ENCODE measurements at places on chromosomes 5 and 9.

GRCh38 chr5:225334-225733 lies 7.2 kb downstream of the SDHA start:
- DNase-seq = no peak

DNA sequence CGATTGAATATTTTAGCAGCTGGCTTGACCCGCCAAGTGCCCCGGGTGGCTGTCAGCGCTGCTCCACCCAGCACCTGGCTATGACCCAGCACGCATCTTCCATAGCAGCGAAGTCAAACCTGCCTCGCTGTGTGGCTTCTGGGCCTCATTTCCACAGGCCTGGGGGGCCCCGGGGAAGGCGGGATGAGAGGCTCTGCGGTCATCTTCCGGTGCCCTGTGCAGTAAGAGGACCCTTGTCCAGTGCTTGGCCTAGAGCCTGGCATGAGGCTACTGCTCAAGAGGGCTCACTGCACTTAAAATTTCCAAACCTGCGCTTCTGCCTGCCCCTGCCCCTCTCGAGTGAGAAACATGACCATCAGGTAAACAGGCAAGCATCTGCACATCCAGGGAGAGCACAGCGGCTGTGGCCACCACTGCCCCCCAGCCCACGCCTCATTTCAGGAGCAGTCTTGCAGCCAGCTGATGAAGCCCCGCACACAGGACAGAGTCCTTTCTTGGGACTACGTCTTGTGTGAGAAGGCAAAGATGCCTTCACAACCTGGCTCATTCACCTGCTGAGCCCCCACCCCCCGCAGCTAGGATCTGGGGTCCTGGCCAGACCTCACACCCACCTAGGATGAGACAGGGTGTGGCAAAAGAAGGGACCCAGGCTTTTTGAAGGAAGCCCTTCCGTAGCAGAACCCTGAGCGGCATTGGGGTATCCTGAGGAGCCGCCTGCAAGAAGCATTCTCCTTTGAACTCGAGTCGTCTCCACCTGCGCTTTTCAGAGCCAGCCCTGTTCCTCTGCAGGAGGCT lies 69.5 kb upstream of the UNC5A start:
- no peak for DNase-seq

DNA sequence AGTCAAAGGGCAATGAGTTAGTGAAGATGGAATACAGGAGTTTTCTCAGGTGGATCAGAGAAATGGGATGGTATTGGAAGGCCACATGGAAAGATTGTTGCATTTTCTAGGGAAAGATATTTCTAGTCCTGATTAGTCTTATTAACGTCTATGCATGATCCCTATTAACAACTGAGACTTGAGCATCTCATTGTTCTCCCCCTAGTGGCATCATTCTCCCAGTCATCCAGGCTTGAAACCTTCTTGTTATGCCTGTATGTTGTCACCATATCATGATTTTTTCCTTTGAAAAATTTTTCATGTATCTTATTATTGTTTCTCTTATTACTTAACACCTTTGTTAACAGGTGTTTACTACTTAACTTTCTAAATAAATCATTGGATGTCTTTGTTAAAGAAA lies 34.4 kb downstream of the KIF2A start:
- DNase-seq = no peak

DNA sequence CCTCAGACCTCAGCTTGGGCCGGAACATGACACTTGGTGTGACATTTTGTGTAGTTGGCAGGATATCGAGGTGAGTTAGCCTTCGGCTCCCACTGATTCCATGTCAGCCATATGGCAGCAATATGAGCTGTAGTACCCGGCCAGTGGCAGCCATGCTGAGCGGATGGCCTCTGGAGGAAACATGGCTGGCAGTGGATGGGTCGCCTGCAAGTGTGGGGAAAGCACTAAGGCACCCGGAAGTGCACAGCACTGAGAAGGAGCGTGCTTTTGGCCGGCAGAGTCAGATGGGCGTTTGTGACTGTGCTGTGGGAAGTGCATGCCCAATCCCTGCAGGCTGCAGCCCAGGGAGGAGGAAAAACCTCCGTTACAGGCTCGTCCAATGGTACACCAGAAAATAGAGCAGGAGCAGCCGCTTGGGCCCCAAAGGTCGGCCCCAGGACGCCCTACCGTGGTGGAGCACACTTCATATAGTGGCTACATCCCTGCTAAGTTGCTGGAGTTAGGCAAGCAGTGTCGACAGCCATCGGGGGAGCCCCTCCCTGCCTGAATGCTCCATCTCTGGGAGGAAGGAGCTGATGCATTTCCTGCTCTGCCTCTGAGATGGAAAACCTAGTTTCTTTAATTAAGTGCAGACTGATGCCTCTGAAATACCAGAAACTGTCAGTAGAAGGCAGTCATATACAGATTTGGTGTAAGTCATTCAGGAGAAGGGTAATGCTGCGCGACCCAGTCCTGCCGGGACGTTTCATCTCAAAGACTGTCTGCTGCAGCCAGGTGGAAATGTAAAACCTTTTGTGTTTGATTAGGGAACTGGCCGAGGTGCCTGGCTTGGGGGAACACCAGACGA lies 2185.8 kb upstream of the ACO1 start:
- no peak for DNase-seq

- no peak for DNase-seq
Measured at GRCh38 chr9:134187891-134188385, 23.6 kb upstream of the RNU6ATAC start.

GRCh38 chr9:16039218-16039987 lies 486.6 kb downstream of the CCDC171 start:
- DNase-seq = no peak

DNA sequence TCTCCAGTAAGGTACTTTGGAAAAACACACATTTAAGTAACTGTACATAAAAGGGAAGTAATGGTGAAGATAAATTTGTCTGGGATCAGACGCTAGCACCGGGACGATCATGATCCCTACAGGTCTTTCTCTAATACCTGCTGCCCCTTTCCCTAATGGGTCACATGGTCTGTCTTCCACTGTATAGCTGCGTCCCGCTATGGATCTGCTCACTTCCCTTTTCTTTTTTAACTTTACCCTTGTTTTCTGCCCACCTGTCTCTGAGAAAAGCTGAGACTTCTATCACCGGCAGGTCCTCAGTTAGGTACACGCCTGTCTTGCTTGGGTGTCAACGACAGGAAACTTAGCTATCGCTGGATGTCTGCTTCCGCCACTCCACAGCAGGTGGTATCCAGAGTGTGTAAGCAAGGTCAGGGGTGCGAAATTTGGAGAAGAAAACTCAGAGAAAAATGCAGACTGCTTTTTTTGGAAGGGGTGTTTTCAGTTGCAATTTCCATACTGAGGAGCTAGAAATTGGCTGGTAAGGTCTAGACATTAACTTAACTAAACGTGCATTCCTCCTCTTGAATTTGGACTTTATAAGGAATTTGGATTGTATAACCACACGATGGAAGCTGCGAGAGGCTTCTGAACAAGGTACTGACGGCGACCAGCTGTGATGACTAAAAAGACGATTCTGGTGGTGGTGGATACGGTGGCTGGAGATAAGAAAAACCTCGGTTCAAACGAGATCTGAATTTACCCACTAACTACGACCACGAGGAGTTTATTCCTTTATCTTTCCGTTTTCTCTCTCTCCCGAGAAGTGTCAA lies 1.1 kb upstream of the ICE1 start:
- no peak for DNase-seq

GRCh38 chr9:111838439-111838838 lies 43.7 kb upstream of the SHOC1 start:
- peak; percentile 31 for DNase-seq

DNA sequence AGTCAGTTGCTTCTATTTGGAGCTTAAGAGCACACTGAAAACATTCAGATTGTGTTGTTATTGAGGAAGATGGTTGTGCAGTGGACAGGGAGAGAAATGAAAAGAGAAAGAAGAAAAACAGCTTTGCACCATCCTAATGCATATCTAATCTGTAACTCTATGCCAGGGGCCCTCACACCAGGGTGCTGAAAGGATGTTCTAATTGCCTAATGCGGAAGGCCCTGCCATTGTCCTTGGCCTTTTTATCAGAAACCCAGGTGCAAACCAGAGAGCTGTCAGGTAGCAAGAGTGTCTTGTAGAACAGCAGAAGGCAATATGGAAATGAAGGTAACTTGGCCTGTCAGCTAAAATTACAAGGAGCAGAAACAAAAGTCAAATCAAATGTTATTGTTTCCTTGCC lies 384.5 kb upstream of the PIK3R1 start:
- DNase-seq = no peak

GRCh38 chr5:53246042-53246836 lies 136.7 kb upstream of the MOCS2 start:
- no peak for DNase-seq

- DNase-seq = no peak
Measured at GRCh38 chr9:136578626-136578914, 32.7 kb upstream of the NOTCH1 start.

- no peak for DNase-seq
Measured at GRCh38 chr5:68953231-68953874, 140.5 kb upstream of the SLC30A5 start.

GRCh38 chr9:133158695-133159094 lies 5.0 kb downstream of the GBGT1 start:
- no peak for DNase-seq

DNA sequence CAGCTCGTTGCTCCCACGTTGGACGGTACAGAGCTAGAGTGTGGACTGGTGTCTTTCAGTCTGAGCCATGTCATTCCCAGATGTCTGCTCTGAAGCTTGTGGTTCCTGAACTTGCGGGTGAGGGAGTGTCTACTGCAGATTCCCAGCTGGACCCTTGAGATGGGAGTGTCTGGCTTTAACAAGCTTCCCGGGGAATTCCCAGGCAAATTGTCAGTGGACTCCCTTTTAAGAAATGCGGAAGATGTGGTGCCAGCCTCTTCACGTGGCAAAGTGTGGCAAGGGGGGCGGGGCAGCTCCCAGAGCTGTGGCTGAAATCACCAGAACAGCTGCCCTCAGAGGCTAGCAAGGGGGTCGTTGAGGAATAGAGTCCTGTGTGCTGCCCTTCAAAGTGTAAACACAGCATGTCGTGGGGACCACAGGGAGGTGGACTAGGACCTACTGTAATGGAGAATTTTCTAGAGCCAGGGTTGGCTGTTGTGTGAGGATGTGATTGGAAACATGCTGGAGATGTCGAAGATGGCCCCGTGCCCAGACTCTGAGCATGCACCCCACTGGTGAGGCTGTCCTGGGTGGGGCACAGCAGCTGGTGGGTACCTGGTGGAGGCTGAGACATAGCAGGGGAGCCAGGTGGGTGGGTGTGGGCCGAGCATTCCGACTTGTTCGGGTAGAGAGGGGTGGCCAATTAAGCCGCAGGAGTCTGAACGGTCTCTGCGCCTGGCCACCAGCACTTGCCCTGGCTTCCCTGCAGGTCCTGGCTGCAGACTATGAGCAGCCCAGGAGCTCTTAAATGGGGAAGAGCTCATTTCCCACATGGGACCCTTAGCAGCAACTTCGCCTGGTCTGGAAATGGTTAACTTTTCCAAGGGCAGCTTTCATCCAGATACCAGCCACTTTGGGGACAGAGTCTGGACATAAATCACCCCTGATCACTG lies 37.4 kb downstream of the PRRX2 start:
- DNase-seq = no peak

DNA sequence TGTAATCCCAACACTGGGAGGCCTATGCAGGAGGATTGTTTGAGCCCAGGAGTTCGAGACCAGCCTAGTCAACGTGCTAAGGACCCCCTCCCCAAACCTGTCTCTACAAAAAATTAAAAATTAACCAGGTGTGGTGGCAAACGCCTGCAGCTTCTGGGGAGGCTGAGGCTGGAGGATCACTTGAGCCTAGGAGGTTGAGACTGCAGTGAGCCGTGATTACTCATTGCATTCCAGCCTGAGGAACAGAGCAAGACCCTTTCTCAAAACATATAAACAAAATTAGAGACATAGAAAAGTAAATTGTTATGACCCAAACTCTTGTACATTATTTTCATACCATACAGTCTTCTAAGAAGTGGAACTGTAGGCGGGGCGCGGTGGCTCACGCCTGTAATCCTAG lies 1.1 kb downstream of the GPR107 start:
- DNase-seq = no peak

All from COLO829 (cell line).